Sigmoid colon (tissue), 7 donors: ENCODE measurements at places on chromosomes 7 and 10. TPM values are rescaled to one million over a fixed set of nuclear protein-coding genes. Genes with fewer than 3 reads are reported as not detected.

- peak; percentile 98 for DNase-seq
These were observed 85.2 kb downstream of the HGF start for GRCh38 chr7:81684514-81685269.

GRCh38 chr10:77872947-77873535 is 53.5 kb downstream of the DLG5 start:
- no peak for DNase-seq

DNA sequence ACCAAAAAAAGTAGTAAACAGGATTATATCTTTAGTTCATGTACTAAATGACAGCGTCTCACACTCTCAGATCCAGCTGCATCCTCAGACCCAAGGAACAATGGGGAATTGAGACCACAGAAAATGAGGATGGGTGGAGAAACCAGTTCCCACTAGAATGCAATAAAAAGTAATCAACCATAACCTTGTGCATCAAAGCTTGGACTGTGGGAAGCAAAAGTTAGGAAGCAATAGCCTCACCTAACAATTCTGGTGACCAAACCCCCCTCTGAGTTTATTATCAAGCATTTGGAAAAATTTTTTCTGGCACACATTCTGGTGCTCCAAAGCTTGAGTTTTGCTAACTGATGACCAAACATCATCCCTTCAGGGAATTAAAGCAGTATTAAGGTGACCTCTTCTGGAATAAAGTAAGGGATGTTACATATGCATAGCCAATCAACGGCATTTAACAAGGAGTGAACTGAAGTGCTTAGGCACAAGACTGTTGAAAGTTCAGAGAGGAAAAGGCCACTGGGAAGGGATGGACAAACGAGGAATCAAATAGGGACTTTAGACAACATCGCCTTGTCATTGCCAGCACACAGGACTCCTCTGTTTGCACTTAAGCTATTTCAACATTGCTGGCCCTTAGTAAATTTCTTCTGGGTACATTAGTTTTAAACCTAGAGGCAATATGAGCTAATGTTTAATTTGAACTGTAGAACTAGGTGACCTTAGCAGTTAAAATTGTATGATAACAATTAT is 1.2 kb upstream of the MAT1A start:
- DNase-seq: no peak

DNA sequence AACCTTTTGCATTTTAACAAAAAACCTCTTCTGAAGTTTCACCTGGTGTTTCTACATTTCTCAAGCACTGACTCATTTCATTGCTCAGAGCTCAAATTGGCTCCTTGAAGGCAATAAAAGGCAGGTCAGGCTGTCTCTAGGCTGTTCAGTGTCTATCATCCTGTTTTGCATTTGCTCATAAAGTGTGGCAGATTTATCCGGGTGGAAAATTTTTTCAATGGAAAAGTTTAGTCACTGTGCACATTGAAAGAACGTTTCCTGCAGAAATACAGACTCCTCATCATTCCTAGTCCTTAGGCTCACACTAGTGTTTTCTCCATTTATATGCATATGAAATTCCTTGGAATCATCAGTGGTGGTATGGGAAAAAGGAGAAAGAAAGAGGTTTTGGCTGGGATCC is 114.2 kb upstream of the DGKB start:
- DNase-seq: no peak

DNA sequence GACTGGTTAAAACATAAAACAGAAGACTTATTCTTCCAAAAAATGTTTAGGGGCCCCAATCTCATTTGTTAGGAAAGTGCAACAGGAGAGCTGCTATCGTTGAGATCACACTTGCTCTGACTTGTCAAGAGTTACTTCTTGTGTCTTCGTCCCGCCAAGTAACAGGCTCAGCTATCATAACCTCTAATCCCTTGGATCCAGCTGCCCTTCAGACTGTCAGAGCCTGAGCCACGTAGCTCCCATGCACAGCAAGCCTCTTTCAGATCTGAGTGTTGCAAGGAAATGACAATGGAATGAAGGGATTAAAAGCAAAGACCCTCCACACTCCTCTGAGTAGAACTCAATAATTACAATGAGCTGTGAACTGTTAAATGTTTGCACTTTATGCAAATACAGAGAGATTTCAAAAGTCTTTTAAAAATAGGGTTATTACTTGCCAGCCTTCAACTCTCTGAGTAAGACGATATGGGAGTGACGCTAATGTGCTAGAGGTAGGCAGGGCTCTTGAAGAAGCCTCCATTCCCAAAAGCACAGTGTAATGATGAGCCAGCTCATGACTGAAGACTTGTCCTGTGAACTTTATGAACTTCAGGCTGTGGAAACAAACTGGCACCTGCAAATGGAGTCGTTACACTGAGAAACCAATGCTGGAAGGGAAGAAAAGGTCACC is 28.4 kb upstream of the CDK13 start:
- no peak for DNase-seq

Gene DTX2
- total RNA-seq: 11.1 TPM
